CD14-positive monocyte (primary cell): ENCODE measurements at places on chromosomes 7 and 10. TPM values are rescaled to one million over a fixed set of nuclear protein-coding genes. Genes with fewer than 3 reads are reported as not detected.

DNA sequence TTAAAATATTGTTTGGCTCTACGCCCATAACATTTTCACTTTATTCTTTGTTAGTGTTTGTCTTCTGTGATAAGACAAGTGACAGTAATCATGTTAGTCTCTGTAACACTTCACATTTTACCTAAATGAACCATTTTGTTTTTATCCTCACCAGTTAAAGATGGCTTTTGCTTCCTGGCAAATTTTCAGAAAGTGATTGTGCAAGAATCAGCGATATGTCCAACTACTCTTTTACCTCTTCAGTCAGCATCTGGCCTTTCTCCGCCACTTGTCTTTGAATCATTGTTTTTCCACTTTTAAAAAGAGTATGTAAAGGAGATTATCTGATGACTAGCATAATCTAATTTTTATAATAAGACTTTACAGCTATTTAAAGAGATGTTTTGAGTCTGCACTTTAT is 3.5 kb downstream of the DGKB start:
- no peak for DNase-seq
- H3K4me3 ChIP-seq, result no peak overlapping the region
- H3K27ac ChIP-seq, result no peak overlapping the region
- H3K36me3 ChIP-seq, result no peaks in the 10 kb centered on the region
- H3K27me3 ChIP-seq, result no peaks in the 10 kb centered on the region
- no peaks in the 10 kb centered on the region for H3K4me1 ChIP-seq

- no peak overlapping the region for H3K27ac ChIP-seq
- no peaks in the 10 kb centered on the region for H3K27me3 ChIP-seq
- no peaks in the 10 kb centered on the region for H3K4me1 ChIP-seq
- DNase-seq, result no peak
- H3K4me3 ChIP-seq, result no peak overlapping the region
Measured at GRCh38 chr7:108029034-108029433, 26.1 kb upstream of the LAMB1 start.

GRCh38 chr7:48300301-48300700 is 129.0 kb downstream of the ABCA13 start:
- H3K4me3 ChIP-seq, result no peak overlapping the region
- no peaks in the 10 kb centered on the region for H3K4me1 ChIP-seq
- H3K27ac ChIP-seq, result no peak overlapping the region
- DNase-seq, result no peak
- H3K36me3 ChIP-seq, result no peaks in the 10 kb centered on the region
- H3K27me3 ChIP-seq, result no peaks in the 10 kb centered on the region

INA gene
- polyA plus RNA-seq, result not detected

GRCh38 chr10:119537953-119538630 is 4.4 kb downstream of the RGS10 start:
- H3K36me3 ChIP-seq, result peaks cover 7% of the 10 kb centered on the region
- H3K4me3 ChIP-seq, result no peak overlapping the region
- no peak for DNase-seq
- H3K27me3 ChIP-seq, result no peaks in the 10 kb centered on the region
- H3K4me1 ChIP-seq, result peaks cover 68% of the 10 kb centered on the region

GNG11 gene
- 0.04 TPM in 1 of 2 replicates, not detected in the other for polyA plus RNA-seq

DNA sequence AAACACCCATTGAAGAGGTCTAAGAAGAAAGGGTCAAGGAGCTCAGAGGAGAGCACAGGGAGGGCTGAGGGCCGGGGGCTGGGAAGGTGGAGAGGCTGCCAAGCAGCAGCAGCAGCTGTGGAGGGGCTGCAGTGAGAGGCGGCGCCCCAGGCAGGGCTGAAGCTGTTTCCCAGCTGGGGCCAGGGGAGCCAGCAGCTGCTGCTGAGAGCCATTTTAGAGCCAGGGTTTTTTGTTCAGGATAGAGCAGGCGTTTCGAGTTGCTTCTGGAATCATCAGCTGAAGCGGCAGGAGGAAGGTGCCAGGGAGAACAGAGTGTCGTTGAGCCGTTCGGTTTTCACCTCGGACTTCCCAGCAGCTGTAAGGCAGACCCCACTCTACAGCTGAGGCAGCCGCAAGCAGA is 62.7 kb downstream of the LANCL2 start:
- no peaks in the 10 kb centered on the region for H3K4me1 ChIP-seq
- peaks cover 7% of the 10 kb centered on the region for H3K36me3 ChIP-seq
- H3K4me3 ChIP-seq, result no peak overlapping the region
- no peak for DNase-seq
- H3K27me3 ChIP-seq, result no peaks in the 10 kb centered on the region

DNA sequence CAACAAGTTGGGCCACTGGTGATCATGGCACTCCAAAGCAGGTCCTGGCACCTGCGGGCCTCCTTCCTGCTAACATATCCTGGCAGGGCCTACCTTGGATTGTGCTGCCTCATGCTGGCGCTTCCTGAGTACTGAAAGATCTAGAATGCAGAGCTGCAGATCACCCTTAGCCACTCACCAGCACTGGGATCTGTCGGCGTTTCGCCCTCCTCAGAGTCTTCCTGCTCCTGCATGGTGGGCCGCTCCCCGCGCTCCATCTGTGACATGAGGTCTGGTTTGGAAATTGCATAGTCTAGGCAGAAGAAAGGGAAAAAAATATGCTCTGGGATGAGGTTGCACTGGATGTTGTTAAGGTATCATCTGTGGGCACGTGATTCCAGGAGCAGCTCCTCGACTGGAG is 10.0 kb downstream of the ZNF777 start:
- peaks cover 68% of the 10 kb centered on the region for H3K36me3 ChIP-seq
- no peak for DNase-seq
- no peaks in the 10 kb centered on the region for H3K4me1 ChIP-seq
- no peak overlapping the region for H3K27ac ChIP-seq

AKR1C3 gene
- polyA plus RNA-seq, result 2.4 TPM

MMD2 gene
- polyA plus RNA-seq, result not detected in 2 replicates

ZNF804B gene
- not detected in 2 replicates for polyA plus RNA-seq

DNA sequence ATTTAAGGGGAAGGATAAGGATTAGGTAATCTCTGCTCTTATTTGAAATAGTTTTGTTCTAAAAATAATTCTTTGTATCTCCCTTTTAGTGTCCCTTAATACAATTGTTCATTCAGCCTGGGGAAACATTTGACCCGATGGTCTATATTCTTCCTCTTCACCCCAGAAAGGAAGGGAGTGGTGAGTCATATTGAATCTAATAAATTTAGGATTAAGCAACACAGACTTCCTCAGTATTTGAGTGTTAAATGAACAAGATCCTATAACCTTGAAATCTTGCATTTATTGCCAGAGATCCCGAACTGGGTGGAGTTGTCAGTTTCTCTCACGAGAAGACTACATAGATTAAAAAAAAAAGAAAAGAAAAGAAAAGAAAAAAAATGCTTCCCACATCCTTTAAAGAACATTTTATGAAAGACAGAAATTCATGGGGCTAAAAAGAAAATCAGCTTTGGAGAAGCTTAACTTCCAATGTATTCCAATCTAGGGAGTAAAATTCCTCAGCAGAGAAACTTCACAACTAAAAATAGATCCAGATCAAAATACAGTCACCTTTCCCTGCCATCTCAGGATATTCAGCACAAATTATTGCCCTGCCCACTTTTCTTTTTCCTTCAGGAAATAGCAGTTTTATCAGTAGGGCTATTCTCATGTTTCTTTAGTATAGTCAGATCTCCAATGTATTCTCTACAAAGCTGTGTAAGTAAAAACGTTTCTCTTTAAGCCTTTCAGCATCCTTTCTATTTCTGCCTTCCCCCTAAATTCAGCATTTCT is 82.2 kb downstream of the SEMA3D start:
- no peak for DNase-seq
- H3K4me3 ChIP-seq, result no peak overlapping the region
- H3K27me3 ChIP-seq, result no peaks in the 10 kb centered on the region
- no peak overlapping the region for H3K27ac ChIP-seq
- peaks cover 6% of the 10 kb centered on the region for H3K4me1 ChIP-seq

DNA sequence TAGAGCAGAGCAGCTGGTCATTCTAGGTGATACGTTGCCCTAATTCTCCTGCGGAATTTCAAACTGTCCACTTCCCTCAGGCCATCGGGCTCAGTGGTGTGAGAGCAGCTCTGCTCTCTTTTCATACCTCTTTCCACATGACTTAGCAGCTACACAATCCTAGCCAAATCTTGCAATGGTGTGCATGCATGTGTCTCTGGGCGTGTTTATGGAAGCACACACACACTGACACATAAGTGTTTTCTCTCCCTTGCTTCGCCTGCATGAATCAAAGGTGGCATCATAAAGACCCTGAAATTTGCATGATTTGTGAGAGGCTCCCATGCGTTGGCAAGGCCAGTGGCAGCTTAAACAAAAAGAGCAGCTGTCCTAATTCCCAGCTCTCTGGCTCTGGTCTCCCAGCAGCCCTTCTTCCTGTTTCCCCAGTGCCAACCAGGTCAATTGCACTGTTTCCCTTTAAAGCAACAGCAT is 1189.5 kb downstream of the GATA3 start:
- no peaks in the 10 kb centered on the region for H3K27me3 ChIP-seq
- DNase-seq, result no peak
- no peaks in the 10 kb centered on the region for H3K36me3 ChIP-seq
- no peaks in the 10 kb centered on the region for H3K4me1 ChIP-seq

DNA sequence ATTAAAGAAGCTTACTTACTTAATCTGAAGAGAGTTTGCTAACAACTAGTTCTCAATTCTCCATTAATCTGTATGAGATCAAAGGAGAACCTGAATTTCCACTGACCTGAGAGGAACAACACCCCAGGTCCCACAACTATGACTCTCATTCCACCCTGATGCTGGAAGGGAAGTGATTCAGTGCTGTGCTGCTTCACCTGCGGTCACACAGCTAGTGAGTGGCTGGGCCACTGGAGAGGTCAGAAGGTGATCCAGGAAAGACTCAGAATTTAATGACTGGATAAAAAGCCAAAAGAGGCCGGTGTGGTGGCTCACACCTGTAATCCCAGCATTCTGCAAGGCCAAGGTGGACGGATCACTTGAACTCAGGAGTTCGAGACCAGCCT is 23.6 kb downstream of the SORBS1 start:
- H3K36me3 ChIP-seq, result no peaks in the 10 kb centered on the region
- no peak for DNase-seq
- no peaks in the 10 kb centered on the region for H3K27me3 ChIP-seq
- H3K4me1 ChIP-seq, result no peaks in the 10 kb centered on the region
- no peak overlapping the region for H3K27ac ChIP-seq
- no peak overlapping the region for H3K4me3 ChIP-seq

- H3K4me3 ChIP-seq, result no peak overlapping the region
- no peaks in the 10 kb centered on the region for H3K27me3 ChIP-seq
- no peaks in the 10 kb centered on the region for H3K4me1 ChIP-seq
- peaks cover 20% of the 10 kb centered on the region for H3K36me3 ChIP-seq
- DNase-seq, result no peak
- H3K27ac ChIP-seq, result no peak overlapping the region
Measured at GRCh38 chr10:74982634-74982982, 128.8 kb upstream of the SAMD8 start.

DNA sequence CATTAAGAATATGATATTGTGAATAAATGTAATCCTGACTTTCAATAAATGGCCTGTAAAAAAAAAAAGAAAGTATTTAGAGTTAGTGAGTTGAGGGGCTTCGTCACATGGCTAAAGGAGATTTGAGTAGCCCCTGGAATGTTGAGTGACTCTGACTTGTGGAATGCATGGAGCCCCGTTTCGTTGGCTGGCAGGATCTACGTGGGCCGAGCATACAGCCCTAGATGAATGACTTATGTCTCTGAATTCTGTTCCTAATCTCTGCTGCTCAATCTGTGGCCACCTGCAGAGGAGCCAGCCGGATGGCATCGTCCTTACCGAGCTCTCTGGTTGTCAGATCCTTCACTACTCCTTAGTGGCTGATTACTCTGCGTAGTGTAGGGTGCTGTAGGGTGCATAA is 155.7 kb downstream of the MGMT start:
- H3K4me3 ChIP-seq, result no peak overlapping the region
- no peak overlapping the region for H3K27ac ChIP-seq
- no peaks in the 10 kb centered on the region for H3K36me3 ChIP-seq
- no peaks in the 10 kb centered on the region for H3K4me1 ChIP-seq

PGAM2 gene
- polyA plus RNA-seq, result 0.13 and 0.33 TPM in 2 replicates

DNA sequence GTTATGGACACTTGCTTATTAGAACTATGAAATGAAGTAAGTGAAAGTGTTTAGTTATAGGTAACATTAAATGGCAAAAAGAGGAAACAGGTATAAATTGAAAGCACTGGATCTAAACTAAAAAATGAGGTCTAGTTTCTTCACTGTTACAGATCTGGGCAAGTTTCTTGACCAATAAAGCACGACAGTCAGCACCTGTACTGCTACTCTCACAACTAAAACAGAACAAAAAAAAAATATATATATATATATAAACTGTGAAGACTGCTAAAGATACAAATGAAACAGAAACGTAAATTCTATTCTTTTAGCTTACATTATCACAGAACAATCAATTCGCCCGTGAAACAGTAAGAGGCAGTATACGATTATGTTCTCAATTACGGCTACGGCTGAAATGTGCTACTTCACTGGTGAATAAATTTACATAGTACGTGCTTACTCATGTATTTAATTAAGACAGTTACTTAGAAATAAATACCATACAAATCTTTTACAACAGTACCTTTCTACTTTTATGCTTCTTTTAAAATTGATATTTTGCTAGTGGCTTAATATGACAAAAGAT is 4.2 kb downstream of the AHR start:
- peaks cover 36% of the 10 kb centered on the region for H3K4me1 ChIP-seq
- no peak overlapping the region for H3K27ac ChIP-seq
- DNase-seq, result peak; percentile 32
- H3K27me3 ChIP-seq, result no peaks in the 10 kb centered on the region

DNA sequence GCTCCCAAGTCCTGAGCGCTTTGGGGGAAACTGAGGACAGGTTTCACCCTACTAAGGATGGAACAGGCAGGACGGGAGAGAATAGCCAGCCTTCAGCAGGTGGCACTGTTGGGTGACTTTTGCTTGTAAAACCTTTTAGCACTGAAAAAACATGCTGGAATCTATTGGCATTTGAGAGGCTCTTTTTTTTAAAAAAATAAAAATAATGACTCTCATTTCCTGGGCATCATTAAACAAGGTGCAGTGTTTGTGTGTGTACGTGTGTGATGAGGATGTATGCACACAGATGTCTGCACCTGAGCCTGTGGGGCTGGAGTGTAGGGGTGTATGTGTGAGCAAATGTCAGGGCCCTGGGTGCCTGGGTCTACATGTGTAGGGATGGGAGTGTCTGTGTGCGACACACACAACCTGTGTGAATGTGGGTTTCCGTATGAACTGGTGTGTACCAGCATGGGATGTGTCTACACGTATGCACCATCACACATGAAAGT is 177.9 kb downstream of the RPS24 start:
- H3K4me3 ChIP-seq, result no peak overlapping the region
- H3K27ac ChIP-seq, result no peak overlapping the region
- peaks cover 20% of the 10 kb centered on the region for H3K4me1 ChIP-seq
- no peaks in the 10 kb centered on the region for H3K27me3 ChIP-seq
- no peaks in the 10 kb centered on the region for H3K36me3 ChIP-seq

DNA sequence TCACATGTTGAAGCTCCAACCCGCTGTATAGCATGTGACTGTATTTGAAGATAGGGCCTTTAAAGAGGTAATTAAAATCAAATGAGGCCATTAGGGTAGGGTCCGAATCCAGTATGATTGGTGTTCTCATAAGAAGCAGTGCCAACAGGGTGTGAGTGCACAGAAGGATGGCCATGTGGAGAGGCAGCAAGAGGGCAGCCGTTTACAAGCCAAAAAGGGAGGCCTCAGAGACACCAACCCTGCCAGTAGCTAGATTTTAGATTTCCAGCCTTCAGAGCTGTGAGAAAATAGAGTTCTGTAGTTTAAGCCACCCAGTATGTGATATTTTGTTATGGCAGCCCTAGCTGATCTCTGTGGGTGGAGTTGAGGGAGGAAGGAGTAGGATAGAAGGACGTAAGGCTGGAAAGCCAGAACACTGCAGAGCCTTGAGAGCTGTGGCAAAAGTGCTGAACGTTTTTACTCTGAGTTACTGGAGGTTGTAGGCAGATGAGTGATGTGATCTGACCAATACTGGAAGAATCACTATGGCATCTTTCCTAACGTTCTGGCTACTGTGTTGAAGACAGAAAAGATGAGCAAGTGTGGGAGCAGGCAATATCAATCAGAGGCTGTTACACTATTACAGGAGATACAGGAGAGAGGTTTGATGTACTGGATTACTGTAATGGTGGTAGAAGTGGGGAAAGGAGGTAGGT is 334.9 kb downstream of the ELMO1 start:
- DNase-seq, result no peak
- H3K36me3 ChIP-seq, result no peaks in the 10 kb centered on the region
- no peaks in the 10 kb centered on the region for H3K27me3 ChIP-seq
